ENCODE measurements at places on chromosomes 6 and 20. TPM values are rescaled to one million over a fixed set of nuclear protein-coding genes. Genes with fewer than 3 reads are reported as not detected.
A peak's percentile ranks its signal among the peaks of the same experiment; 100 is the strongest.

DNA sequence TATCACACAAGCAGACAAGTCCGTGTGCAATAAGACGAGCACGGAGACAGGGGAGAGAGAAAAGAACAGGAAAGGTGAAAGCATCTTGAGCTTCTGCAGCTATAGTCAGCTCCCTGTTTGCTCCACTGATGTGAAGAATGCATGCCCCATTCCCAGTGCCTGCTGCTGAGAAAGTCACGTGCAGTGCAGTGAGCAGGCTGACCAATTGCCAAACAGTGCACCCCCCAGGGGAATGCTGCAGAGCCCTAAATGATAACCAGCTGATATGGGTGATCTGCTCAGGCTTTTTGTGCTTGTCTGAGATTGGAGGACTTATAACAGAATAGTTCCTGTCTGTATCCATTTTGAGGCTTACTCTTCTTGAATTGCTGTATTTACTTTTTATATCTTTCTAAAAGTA lies 121.5 kb downstream of the PACRG start:
- ATAC-seq = no peak

The ADAT2 gene
- 3.7 TPM for total RNA-seq

- no peak for ATAC-seq
Observed at GRCh38 chr6:110882824-110883554, 8.4 kb downstream of the AMD1 start.

DNA sequence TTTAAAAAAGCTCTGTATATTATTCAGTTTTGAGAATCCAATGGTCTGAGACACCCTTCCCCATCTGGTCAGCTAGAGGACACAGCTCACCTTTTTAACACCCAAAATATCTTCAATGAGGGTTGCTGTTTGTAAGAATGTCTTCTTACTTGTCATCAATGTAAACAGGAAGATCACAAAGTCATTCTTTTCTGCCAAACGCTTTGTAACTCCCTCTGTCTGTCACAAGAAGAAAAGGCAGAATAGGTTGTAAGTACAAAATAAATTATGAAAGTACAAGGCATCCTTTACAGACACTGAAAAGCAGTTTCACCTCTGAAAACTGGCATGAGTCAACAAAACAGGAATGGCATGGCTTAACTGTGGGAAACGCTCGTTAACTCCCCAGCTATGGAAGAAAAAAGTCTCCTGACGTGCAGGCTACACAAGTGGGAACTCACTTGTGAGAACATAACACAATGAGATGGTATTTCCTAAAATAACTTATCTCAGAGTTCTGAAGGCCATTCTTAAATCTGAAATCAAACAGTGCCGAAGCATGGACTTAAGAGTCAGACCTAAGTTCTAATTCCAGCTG lies 42.7 kb downstream of the TRPC4AP start:
- no peak for ATAC-seq

DNA sequence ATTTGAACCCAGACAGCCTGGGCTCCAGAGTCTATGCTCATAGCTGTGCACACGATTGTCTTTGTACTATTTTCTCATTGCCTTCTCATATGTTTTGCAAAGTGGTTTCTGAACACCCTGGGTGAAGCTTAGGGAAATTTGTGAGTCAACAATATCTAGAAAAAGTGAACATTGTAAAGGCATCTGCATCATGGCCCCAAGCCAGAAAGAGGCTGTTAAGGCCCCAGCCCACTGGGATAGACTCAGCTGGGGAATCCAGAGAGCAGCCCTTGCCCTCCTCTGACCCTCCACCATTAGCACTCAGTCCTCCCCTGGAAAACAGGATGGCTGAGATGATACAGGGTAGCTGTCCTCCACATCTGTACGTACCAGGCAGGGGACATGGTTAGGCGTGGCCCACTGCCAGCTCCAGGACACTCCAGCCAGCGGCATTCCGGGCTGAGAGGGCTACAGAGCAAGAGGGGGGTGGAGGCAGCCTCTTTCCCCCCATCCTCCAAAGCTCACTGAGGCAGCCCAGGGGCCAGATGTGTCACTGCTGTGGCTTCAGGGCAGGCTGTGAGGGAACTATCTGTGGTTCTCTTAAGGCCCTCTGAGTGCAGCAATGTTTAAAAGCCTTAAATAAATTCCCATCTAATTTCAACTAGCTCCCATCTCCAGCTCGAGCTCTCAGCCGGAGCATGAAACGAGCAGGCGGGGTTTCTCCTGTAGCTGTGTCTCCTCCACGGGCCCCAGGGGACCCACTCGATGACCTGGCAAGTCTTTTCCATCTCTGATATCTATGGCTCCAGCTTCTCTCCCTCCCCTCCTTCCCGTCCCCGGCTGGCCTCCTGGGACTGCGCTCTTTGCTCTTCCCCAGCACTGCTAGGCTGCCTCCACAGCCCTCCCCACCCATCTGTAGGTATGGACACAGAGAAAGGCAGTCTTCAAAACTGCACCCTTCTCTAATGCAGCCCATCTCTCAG lies 209.4 kb upstream of the LRFN2 start:
- no peak for ATAC-seq

DNA sequence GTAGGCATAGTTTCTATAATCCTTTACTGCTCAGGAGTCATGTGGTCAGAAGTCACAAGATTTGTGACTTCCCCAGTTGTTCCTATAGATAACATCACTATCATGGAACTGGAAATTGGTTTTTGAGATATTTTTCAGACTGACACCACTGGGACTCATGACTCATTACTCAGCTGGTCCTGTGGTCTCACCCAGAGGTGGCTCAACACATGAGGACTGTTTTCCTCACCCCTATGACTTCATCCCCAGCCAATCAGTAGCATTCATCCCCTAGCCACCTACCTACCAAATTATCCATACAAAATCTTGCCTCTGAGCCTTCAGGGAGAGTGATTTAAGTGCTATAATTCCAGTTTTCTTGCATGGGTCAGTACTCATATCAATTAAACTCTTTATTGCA lies 1217.7 kb downstream of the EPHA7 start:
- no peak for ATAC-seq

DNA sequence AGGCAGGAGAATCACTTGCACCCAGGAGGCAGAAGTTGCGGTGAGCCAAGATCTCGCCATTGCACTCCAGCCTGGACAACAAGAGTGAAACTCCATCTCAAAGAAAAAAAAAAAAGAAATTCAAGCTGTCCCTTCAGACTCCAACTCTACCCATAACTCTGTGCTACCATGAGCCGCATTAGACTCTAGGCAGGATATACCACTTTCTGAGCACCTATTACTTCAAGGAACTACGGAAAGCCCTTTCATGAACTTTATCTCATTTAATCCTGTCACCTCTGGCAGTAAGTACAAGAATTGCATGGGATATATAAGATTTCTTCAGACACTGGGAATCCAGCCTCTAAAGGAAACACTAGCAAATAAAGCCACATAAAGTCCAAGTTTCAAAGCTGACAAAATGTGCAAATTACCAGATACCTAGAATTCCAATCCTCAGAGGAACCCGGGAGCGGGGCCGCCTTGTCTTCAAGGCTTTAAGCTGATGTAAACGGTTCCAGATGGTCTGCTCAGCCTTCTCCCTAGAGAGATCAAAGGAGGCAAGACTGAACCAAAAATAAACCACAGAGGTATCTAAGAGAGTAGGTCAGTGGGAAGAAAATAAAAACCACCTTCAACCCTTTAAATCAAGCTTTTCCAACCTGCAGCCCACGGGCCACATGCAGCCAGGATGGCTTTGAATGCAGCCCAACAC lies 9.4 kb downstream of the CDK5RAP1 start:
- no peak for ATAC-seq

The BPI gene
- total RNA-seq = not detected

GRCh38 chr6:90350689-90351554 lies 54.3 kb upstream of the BACH2 start:
- peak; percentile 35 for ATAC-seq

DNA sequence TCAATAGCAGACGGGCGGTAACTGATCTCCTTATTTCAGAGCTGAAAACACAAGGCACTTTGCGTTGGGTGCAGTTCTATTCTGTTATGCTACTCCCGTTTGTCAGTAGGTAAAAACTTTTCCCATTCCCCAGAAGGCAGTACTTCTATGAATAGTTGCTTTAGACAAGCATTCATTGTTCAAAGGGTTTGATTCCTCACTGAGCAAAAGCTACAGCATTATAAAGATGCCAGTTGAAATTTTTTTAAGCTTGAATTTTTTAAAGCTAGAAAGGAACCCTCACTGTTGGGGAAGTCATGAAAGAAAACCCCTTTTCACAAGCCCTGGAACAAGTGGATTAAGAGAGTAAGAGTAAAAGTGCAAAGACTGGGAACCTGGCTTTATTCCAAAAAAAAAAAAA lies 42.3 kb downstream of the FUT9 start:
- ATAC-seq = no peak

GRCh38 chr6:149560736-149561135 lies 5.4 kb upstream of the GINM1 start:
- no peak for ATAC-seq

- ATAC-seq = no peak
Observed at GRCh38 chr20:43995645-43996044, 81.0 kb downstream of the TOX2 start.

GRCh38 chr6:143842461-143842901 lies 657 bp upstream of the LTV1 start:
- ATAC-seq = peak; percentile 45

DNA sequence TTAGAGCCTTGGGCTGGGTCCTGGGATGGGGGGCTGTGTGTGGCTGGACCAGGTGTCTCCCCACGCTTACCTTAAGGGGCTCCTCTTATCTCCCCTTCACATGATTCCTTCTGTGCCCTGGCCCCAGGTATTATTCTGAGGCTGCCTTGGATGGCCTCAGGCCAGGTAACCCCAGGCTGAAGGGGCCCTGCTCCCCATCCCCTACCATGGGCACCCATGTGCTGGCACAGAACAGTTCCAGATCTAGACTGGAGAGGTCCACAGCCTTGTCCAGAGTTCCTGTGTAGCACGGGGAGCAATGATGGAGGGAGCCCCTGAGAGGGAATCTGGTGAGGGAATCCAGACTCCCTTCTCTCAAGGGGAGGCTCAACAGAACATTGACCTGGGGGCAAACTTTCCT lies 32.1 kb downstream of the MOCS1 start:
- peak; percentile 14 for ATAC-seq

The CALHM5 gene
- 3.0 TPM for total RNA-seq

DNA sequence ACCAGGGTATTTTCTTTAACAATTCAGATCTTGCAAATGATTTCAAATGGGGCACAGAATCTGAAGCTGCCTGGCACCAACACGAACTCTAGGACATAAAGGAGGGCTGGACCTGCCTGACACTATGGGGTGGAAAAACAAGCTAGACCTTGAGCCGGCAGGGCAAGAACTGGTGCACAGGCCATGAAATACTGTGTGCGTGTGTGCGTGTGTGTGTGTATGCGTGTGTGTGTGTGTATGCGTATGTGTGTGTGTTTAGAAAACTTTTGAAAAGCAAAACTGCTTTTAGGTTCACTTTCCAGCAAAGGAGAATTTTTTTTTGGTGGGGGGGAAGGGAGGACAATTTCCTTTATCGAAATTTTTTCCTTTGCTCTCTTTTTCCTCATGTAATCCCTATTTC lies 11.9 kb upstream of the QKI start:
- no peak for ATAC-seq

DNA sequence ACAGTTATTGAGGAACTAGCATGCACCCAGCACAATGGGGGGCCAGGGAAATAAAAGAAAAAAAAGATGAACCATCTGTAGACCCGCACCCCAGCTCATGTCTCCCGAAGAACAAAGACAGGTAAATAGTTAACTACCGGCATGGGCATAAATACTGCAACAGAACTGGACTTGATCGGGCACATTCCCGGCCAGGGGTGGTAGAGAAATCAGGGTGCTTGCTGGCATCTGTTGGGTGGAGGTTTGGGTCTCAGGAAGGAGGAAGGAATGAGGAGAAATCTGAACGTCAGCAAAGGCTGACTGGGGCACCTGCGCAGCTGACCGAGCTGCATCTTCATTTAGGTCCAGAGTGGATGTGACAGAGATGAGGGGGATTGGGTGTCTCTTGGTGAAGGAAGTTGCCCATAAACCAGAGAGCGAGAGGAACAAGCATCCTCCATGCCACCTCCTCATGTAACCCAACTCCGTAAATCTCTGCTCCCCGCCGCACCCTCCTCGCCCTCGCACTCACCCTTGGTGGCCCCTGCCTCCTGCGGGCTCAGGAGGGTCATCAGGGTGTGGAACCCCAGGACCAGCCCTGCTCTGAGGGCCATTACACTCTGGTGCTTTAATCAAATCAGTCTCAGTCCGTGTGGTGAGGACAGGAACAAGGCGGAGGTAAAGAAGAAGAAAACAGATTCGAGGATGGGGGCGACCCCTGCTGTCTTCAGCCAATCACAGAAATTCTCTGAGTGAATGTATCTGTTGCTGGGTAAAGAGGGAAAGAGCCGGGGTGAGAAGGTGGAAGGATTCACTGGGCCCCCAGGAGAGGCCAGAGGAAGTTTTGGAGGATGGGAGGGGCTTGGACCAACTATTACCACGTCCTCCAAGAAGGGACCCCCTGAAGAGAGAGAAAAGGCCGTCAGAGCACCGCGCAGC lies at the start of gene HLA-DOA:
HLA-DOA (minus strand) TSS at position 648 of the 918 bp plus-strand sequence.
- no peak for ATAC-seq

DNA sequence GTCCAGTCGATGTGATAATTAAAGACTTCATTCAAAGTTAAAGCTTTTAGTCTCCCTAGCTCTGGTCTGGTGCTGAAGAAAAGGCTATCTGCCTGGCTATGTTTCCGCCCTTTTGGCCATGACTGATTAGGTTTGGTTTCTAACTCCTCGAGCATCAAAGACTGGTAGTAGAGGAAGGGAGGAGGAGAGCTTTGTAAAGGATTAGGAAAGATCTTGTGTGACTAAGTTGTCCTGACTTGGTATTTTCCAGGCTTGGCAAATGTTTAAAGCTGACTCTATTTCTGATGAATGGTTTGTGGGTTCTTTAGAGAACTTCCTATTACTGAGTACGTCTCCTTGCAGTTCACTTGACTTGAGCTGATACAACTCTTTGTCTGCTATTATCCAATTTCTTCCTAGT lies 312.9 kb downstream of the GJA1 start:
- ATAC-seq = no peak

GRCh38 chr6:1510239-1510638 lies 99.5 kb upstream of the FOXC1 start:
- ATAC-seq = no peak

The TSBP1 gene
- total RNA-seq = not detected

DNA sequence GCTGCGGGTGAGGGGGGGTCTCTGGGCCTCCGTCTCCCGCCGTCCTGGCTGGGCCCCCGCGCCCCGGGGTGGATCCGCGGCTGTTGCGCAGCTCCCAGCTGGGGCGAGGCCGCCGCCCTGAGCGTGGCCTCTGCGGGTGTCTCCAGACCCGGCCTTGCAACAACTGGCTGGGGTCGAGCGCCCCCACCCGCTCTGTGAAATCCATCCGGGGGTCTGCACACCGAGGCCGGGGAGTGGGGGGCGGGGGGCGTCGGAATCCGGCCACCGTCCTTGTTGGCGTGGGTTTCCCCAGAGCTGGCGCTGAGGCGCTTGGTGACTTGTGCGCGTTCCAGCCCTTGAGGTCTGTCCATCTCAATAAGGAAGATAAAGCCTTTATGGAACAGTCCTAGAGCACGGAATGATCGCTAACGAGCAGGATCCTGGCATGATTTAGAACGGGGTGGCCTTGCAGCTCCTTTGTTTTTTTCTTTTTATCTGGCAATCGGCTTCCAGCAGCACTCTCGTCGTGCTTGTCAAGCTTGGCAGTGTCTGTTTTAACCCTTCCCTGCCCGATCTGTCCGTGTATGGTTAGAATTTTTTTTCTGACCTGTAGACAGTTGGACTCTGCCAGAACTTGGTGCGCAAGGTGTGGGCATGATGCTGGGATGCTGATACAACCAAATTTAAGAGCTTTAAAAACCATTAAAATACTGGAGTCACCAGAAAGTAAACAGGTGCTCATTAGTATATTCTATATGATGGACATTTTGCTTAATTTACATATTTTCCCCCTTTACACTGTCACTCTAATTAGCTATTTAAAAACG lies 675 bp downstream of the DSTN start:
- peak; percentile 14 for ATAC-seq
